ENCODE measurements at places on chromosomes 2 and 18. TPM values are rescaled to one million over a fixed set of nuclear protein-coding genes. Genes with fewer than 3 reads are reported as not detected.

The C2orf15 gene
- total RNA-seq: 2.4 TPM

The GALNT5 gene
- total RNA-seq: 2.0 TPM

The CCDC74A gene
- 22.7 TPM for total RNA-seq

The NT5DC4 gene
- not detected for total RNA-seq

The ST8SIA5 gene
- not detected for total RNA-seq

The ITPRIPL1 gene
- total RNA-seq: 7.7 TPM
